ENCODE measurements at places on chromosomes 16 and 17.

DNA sequence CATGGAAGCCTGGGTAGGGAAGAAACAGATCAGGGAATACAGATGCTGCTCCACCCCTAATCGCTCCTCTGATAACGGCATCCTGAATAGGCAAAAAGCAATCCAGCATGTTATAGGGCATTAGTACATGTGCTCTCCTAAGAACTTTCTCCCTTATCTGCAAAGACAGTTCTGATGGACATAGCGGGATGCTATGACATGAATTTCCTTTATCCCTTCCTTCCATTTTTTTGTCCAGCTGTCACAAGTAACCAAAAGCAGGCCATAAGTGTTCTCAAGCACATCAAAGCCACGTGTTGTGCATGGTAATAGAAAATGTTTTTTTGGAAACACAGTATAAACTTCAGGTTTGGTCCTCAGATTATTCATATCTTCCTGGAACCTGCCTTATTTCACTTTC is 141.4 kb upstream of the MON1B start:
- no peak for DNase-seq

- peak; percentile 49 for DNase-seq
Measured at GRCh38 chr16:86044241-86044671, 145.3 kb downstream of the IRF8 start.

GRCh38 chr16:2043667-2044451 is 3.8 kb downstream of the NTHL1 start:
- no peak for DNase-seq

GRCh38 chr16:71781741-71782140 is 26.9 kb downstream of the AP1G1 start:
- no peak for DNase-seq

- no peak for DNase-seq
Measured at GRCh38 chr16:77470851-77471250, 36.0 kb upstream of the ADAMTS18 start.

- DNase-seq, result no peak
Measured at GRCh38 chr17:76151896-76152454, 10.9 kb upstream of the FOXJ1 start.

GRCh38 chr16:3101841-3102470 is 2.9 kb upstream of the ZSCAN10 start:
- no peak for DNase-seq

GRCh38 chr16:85331688-85332087 is 219.4 kb upstream of the CIBAR2 start:
- DNase-seq, result no peak

DNA sequence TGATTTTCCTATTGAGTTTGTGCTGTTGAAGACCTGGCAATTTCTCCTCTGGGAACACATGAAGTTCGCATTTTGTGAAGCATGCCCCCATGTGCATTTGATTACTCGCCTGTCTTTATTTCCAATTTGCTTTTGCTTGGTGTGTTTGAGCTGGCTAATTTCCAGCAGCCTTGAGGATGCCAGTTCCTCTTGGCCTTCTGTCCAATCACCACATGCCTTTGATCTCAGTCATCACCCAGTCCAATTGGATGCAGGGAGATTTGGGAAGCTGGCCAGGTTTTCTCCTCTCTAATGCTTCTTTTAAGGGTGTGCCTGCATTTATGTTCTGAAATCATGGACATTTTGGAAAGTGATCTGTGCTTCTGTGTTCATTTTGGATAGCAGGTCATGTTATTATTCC is 3.8 kb upstream of the TMEM100 start:
- no peak for DNase-seq

- DNase-seq, result no peak
Measured at GRCh38 chr16:73306901-73307413, 259.0 kb upstream of the ZFHX3 start.

DNA sequence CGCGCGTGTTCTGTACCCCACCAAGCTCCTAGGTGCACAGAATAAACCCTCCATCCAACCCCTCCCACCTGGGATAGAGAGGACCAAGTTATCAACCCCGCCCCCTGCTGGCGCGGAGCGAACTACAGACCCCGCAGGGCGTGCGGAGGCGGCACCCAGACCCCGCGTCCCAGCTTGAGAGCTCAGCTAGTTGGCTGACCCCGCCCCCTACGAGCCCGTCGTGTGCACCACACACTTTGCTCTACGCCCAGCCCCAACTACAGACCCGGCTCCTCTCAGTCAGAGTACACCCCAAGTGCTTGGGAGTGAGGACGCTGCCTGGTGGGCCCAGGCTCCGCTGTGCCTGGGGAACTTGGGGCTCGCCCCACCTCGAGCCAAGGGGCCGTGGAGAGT is 1.5 kb downstream of the GRIN2A start:
- DNase-seq, result no peak

DNA sequence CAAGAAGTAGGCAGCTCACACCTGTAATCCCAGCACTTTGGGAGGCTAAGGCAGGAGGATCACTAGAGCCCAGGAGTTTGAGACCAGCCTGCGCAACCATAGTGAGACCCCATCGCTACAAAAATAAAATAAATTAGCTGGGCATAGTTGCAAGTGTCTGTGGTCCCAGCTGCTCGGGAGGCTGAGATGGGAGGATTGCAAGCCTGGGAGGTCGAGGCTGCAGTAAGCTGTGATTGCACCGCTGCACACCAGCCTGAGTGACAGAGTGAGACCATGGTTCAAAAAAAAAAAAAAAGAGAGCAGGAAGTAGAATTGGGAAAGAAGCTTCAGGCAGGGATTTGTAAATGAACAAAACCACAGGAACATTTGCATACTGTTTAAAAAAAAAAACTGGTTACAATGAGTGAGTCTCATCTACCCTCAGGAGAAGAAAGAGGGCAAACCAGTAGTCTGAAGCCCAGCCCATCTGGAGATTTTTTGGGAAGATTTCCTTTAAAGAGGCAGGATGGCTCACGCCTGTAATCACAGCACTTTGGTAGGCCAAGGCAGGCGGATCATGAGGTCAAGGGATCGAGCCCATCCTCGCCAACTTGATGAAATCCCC is 7.9 kb downstream of the MPV17L start:
- no peak for DNase-seq

DNA sequence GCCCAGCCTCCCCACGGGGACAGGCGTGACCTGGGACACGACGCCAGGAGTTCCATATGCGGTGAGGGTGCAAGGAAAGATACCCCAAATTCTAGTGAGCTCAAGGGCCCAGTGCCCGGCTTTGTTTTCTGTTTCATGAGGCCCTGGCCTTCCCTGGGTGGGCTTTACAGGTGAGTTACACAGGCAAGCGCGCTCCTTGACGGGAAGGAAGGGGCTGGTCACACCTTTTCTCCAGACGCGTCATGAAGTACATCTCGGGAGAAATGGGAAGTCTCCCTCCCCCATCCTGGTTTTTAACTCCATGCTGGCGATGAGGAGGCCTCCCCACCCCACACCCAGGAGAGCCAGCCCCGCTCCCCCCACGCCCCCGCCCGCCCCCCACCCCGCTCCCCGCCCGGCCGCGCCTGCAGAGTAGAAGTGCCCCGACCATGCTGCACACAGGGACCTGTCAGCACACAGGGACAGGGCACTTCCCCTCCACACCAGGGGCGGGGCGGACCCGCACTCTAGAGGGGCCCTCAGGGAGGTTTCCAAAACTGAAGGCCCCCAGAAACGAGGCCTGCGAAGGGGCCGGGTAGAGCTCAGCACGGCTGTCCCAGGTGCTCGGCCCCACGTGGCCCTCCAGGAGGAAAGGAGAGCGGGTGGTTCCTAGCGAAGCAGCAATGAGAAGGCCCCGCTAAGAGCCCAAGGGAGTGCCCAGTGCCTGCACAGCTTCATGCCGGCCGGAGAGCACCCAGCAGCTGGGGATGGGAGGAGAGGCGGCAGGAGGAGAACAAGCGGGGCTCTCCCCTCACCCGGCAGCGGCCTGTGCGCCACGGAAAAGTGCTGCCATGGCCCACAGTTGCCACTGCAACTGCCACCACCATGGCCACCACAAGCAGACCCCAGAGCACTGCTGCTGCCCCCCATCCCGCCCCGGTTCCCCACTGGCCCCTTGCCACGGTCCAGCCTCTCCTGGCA is 7.7 kb downstream of the CYB561 start:
- no peak for DNase-seq

- DNase-seq, result no peak
Measured at GRCh38 chr16:8320131-8320530, 270.2 kb downstream of the TMEM114 start.

GRCh38 chr16:56241596-56241995 is 50.3 kb downstream of the GNAO1 start:
- DNase-seq, result no peak

GRCh38 chr16:86243123-86243473 is 267.2 kb upstream of the FOXF1 start:
- DNase-seq, result no peak

- no peak for DNase-seq
Measured at GRCh38 chr16:57192146-57192545, 6.0 kb downstream of the RSPRY1 start.

GRCh38 chr16:88866151-88866920 is at the start of gene PABPN1L:
TSS of gene PABPN1L (minus strand) at chr16:88866660. CDS start at chr16:88866606, 54 bp downstream.
- DNase-seq, result no peak

- DNase-seq, result no peak
Measured at GRCh38 chr16:83586461-83587200, 221.1 kb upstream of the HSBP1 start.

DNA sequence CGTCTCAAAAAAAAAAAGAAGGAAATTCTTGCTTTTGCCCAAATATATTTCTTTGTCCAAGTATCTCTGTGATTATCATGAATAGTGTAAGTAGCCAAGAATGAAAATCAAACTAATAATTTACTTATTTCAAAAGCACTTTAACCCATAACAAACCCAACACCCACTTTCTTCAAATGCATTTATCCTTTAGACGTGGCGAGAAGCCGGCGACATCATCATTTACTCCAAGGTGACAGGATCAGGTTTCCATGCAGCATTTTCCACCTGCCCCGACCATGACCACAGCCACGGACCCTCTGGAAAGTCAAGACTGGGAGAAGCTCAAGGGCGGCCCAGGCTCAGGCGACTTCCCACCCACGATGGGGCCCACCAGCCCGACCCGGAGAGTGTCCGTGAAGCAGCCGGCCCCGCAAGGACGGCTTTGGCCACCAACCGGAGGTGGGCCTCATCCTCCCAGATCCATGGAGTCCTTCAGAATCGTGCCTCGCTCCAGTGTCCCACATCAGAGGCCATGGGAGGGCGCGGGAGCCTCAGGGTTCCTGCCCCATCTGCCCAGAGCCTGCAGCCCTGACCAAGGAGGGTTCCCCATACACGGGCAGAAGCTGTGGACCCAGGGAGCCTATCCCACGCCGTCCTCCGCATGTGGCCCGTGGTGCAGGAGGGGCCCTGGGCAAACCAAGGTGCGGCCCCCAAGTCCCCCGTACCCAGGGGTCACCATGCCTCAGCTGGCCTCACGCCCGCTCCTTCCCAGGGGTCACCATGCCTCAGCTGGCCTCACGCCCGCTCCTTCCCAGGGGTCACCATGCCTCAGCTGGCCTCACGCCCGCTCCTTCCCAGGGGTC is 18.7 kb downstream of the UTS2R start:
- DNase-seq, result no peak

- DNase-seq, result no peak
Measured at GRCh38 chr16:53985861-53986260, 281.9 kb downstream of the FTO start.

GRCh38 chr16:86387468-86388440 is 122.6 kb upstream of the FOXF1 start:
- DNase-seq, result no peak

DNA sequence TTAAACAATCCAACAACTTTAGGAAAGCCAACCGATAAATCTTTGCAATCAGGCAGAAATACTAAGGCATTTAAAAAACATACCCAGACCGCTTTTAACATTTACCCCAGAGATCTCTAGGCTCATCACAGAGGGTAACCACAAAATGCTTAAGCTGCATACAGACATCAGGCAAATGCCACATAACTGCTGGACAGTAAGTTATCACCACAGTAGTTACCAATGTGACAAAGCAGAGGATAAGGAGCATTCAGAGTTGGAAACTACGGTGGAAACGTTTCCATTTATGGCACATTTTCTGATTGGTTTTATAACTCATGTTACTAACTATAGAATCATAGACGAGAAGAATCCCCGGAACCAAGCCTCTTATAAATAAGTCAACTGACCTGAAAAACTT is 77.5 kb downstream of the KANSL1 start:
- peak; percentile 47 for DNase-seq

- no peak for DNase-seq
Measured at GRCh38 chr17:38875477-38876075, 5.7 kb downstream of the LASP1 start.

Measured in OCI-M1 (cell line).